ENCODE measurements at places on chromosomes 6 and 20.

DNA sequence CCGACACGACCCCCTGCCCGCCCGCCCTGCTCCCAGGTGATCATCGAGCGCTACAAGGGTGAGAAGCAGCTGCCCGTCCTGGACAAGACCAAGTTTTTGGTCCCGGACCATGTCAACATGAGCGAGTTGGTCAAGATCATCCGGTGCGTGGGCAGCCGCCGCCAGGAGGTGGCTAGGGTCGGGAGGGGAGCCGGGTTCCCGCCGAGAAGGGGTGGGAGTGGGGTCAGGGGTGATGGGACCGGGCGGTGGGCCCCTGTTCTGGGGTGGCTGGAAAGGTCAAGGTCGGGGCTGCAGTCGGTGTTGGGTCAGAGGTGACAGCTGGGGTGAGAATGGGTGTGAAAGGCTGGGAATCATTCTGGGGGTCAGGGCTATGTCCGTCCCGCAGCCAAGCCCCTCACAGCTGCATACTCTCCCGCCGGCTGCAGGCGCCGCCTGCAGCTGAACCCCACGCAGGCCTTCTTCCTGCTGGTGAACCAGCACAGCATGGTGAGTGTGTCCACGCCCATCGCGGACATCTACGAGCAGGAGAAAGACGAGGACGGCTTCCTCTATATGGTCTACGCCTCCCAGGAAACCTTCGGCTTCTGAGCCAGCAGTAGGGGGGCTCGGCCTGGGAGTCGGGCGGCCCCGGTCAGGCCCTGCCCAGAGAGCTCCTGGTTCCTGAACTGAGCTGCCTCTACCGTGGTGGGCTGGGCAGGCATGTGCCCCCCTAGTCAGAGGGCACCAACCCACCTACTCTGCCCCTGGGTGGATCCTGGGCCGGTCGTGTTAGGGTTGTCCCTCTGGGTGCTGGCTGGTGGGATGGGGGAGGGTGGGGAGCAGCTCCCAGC is 1.0 kb downstream of the MAP1LC3A start:
- no peak for DNase-seq

- no peak for DNase-seq
Observed at GRCh38 chr6:15946701-15947385, 182.0 kb upstream of the MYLIP start.

- DNase-seq: no peak
Observed at GRCh38 chr20:1124421-1124820, 6.0 kb downstream of the PSMF1 start.

DNA sequence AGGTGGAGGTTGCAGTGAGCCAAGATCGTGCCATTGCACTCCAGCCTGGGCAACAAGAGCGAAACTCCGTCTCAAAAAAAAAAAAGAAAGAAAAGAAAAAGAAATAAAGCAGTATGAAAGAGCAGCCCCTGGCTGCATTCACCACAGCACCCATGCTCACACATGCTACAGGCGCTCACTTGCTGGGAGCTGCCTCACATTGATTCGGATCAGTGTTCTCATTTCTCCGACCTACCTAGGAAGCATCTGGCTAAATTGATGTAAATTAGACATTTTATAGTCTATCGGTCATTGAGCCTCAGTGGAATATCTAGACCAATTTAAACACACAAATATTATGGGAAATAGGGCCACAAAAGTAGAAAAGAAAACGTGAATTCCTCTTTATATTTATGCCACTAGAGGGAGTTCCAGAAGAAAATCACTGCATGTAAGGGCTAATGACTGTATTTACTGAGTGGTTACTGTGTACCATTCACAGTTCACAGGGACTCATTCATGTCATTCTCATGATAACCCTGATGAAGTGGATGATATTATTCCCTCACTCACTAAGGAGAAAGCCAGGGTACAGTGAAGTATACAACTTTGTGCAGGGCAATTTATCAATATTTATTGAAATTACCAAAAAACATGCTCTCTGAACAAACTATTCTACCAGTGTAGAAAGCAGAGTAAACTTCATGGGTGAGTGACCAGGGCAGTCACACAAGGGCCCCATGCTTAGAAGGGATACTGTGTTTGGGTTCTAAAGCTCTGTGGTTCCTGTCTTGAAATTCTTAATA is 5.3 kb upstream of the MOG start:
- DNase-seq: no peak

GRCh38 chr20:49712996-49713752 is 504 bp downstream of the B4GALT5 start:
- no peak for DNase-seq

DNA sequence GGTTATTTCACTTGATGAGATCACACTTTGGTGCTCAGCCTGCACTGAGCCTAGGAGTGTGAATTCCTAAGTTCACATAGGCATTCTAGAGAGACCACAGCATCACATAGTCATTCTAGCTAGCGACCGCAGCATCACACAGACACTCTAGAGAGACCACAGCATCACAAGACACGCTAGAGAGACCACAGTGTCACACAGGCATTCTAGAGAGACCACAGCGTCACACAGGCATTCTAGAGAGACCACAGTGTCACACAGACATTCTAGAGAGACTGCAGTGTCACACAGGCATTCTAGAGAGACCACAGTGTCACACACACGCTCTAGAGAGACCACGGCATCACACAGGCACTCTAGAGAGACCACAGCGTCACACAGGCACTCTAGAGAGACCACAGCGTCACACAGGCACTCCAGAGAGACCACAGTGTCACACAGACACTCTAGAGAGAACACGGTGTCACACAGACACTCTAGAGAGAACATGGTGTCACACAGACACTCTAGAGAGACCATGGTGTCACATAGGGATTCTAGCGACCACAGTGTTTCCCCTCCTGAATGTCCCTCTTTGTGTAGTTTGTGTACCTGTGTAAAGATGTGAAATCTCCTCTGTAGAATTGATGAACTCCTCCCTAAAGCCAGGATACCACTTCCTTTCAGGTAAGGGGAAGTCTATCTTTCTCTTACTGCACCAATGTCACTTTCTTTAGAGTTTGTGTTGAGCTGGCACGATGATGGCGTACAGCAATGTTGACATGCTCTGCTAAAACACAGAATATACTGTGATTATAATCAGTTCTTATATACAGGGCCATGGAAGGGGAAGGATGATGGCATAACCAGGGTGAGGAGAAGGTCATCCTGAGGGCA is 169.4 kb downstream of the ZDHHC14 start:
- DNase-seq: no peak

DNA sequence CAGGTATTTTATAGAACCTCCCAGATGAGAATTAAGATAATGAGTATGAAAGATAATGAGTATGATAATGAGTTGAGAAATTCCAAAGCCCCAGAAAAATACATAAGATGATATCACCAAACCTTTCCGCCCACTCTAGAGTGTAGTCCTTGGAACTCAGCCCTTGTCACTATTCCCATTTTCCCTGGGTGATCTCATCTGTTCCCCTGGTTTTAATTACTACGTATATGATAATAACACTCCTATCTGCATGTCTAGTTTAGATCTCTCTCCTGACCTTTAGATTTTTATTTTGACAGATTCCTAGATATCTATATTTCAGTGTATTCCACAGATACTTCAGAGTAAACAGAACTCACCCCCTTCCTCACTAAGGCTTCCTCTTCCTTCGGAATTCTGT is 51.0 kb upstream of the ASIP start:
- DNase-seq: no peak

DNA sequence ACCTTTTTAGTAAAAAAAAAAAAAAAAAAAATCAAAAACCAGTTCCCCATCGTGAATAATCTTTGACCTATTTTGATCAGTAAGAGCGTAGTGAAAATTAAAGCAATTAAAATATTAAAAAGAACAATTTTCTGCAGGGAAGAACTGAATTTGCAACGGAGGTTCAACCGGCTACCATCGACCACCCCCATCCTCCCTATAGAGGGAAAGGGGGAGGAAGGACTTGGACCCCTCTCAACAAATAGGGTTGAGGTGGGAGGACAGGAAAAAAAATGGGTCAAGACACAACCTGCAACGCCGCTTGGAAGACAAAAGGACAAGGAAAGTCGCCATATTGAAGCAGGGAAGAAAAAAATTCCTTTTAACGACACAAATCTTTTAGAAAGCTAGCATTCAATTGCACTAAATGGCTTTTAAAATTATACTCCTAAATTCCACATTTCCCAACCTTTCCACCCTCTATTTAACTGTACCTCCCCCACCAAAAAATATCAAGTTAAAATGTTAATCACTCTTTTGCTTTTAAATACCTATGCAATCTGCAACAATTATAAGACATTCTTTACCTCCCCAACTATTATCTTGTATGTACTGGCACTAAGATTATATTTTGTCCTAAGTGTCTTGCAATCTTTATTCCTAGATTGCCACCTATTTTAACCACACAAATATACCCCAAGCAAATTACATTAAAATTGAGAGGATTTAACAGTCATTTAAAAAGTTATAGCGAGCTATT is 1.7 kb downstream of the PPP1R10 start:
- no peak for DNase-seq

GRCh38 chr20:2337142-2337541 is 41.3 kb downstream of the TGM3 start:
- no peak for DNase-seq

DNA sequence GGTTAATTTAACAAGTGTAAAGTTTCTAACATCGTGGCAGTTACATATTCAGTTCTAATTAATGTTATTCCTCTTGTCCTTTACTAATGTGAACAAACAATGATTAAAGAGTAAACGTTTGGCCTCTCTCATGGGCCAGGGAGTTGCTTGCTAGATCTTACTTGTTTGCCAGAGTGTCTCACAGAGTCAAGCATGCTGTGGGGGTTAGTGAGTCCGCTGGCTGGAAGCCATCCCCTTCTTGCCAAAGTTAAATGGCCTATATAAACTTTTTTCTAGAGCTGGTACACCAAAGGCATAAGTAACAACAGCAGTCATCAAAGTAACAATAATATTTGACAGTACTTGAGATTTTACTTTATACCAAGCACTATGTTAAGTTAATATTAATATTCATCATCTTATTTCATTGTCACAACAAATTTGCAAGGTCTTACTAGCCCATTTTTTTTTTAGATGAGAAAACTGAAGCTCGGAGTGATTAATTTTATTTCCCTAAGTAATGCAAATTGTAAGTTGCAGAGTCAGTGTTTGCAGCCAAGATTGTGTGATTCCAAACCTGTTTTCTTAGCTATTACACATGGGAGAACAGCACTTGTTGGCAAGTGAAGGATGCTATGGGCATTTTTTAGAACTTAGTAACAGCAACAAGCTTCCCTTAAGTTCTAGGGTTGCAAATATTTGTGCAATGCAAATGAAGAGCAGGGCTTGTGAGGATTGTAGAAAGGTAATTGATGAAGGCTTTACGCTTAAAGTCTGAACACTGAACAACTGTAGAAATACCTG is 224.5 kb downstream of the RFPL4B start:
- DNase-seq: no peak

GRCh38 chr6:107458672-107459282 is 587 bp downstream of the PDSS2 start:
- DNase-seq: no peak

DNA sequence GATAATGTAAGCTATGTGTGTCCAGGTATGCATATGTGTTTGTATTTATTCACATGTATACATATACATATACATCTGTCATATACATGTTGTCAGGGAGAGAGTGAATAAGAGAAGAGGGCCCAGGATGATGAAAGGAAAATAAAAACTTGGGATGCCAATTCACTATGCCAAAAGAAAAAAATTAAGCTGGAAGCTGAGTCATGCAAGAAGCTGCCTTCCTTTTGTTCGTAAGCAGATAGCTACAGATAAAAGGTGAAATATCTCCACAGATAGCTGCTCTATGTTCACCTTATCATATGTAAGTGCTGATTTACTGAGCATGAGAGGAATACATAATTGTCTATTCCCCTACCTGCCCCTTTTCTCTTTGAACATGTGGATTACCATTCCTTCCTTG is 579.9 kb downstream of the EPM2A start:
- DNase-seq: no peak

DNA sequence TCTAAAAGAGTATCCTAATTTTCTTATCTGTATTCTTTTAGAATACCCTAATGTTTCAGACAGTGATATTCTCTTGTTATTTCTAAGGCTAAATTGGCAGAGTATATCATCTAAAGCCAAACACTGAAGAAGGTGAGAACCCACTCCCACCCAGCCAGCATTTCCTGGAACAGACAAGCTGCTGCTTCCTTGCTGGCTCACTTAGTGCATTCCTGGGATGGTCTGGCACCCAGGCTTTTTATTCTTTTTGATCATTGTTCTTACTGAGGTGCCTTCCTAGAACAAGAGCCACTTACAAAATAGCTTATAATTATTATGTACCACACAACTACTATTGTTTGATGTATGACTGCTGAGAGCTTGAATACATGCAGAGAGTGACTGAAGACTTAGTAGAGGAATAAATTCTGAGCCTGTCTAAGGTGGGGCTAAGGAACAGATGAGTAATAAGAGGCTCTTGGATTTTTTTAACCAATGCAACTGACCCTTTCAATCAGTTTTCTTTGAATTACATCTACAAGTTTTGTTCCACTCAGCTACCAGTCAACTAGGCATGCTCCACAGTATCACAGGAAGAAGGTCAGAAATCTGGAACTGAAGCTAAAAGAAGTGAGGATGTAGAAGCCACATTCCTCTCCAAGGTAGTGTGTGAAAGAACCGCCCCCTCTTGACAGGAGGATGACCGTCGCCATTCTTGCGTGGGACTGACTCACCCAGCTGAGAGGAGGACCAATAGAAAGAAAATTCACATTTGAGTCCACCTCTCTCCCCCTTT is 30.1 kb downstream of the PRPH2 start:
- DNase-seq: no peak

GRCh38 chr20:62551407-62552323 is 75.9 kb upstream of the GATA5 start:
- DNase-seq: no peak

GRCh38 chr20:18802012-18802634 is 11.5 kb upstream of the SCP2D1 start:
- DNase-seq: no peak

DNA sequence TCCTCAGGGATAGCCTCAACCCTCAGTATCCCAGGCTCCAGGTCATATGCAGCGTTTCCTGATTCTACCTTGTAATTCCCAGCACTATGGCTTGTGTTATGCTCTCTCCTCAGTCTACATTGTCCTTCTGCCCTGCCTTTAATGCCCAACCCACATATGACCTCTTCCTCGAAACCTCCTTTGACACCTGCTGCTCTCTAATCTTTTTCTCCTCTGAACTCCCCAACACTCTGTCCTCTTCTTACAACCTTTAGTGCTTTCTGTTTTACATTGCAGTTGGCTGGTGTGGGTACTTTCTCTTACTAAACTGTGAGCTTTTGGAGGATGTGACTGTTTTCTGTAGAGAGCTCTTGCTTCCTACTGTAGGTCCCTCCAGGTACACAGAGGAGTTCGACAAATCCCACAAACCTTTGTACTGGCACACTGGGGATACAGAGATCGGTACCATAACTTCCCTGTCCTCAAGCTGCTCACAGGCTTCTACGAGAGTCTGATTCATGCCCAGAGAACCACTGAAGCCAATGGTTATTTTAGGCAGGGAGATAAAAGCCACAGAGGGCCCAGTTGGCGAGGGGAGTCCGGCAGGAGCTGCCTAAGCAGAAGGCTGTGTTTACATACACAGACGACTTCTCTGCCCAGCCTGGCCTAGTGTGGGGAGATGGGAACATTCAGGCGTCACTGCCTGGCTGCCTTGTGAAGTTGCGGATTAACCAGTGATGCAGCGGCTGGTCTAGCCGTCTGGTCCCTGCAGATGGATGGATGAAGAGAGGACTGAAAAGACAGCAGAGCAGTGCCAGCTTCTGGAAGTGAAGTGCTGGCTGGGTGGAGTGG is 8.4 kb upstream of the EPB41L1 start:
- no peak for DNase-seq
